ENCODE measurements at places on chromosomes 4 and X. TPM values are rescaled to one million over a fixed set of nuclear protein-coding genes. Genes with fewer than 3 reads are reported as not detected.

VCX gene
- total RNA-seq = not detected

- DNase-seq = no peak
These were observed 125.7 kb downstream of the STOX2 start for GRCh38 chr4:184030764-184031163.

DNA sequence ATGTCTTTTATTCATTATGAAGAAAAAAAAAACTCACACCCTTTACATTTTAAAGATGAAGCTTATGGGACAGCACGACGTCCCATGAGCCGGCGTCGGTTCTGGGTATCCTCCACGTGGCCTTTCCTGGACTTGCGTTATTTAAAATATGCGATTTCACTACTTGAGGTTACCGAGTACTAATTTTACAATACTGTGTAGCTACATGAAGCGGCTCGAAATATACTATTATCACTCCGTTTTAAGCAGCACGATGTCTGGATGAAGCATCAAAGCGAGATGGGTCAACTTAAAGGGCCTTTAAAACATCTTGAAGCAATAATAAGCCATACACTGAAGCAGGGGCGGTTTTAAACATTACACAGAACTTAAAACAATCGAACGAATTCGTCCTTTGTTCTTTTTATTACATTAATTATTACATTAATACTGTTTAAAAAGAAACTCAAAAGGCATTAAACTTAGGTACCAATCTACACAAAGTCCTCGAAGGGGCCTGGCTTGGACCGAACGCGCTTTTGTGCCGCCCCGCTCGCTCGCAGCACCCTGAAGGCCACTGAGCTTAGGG, 1.4 kb upstream of the KLF3 start:
- DNase-seq = no peak

DNA sequence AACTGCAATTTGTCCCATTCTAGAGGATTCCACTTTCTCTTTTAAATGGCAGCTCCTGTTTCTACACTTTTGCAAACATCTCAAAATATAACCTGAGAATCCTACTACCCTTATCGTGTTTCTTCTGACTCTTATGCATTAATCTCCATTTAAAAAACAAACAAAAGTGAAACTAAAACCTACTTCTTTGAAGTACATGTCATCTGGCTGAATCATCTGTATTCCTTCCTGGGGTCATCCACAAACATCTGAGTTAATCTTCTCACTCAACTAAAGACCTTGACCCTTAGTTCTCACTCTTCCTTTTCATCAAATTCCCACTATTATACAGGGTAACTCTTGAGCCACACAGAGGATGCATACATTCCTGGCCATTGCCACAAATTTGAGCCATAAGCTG, 584.8 kb downstream of the PPARGC1A start:
- DNase-seq = no peak

GRCh38 chr4:48780865-48781214, 761 bp upstream of the FRYL start:
- no peak for DNase-seq

Data from natural killer cell treated with Interleukin-12 subunit alpha and Interleukin-12 subunit beta and Interleukin-15 and Interleukin-18, amount 100 ng/mL, for 72 hours (primary cell).